SK-N-MC (cell line): ENCODE measurements at places on chromosomes 2 and 18.

DNA sequence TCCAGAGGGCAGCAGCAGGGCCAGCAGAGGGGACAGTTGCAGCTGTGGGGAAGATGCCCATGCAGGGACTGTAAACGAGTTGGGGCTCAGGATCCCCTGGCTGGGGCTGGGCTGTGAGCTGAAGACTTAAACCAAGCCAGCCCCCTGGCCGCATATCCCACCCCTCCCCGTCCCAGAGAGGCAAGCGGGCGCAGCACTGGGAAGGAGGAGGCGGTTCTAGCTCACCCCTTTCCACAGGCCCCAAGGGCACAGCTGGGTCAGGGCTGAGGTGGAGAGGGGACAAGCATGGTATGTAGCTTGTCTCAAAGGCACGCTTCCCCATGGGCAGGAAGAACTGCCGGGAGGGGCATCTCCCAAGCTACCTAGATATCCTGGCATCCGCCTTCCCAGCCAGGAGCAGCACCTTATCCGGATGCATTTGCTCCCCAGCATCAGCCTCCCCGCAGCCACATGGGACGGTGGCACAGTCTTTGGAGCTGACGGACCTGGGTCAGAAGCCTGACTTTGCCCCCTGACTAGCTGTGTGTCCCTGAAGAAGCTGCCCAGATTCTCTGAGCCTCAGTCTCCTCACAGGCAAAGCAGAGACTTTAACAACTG is 75.9 kb downstream of the TFCP2L1 start:
- DNase-seq: no peak

DNA sequence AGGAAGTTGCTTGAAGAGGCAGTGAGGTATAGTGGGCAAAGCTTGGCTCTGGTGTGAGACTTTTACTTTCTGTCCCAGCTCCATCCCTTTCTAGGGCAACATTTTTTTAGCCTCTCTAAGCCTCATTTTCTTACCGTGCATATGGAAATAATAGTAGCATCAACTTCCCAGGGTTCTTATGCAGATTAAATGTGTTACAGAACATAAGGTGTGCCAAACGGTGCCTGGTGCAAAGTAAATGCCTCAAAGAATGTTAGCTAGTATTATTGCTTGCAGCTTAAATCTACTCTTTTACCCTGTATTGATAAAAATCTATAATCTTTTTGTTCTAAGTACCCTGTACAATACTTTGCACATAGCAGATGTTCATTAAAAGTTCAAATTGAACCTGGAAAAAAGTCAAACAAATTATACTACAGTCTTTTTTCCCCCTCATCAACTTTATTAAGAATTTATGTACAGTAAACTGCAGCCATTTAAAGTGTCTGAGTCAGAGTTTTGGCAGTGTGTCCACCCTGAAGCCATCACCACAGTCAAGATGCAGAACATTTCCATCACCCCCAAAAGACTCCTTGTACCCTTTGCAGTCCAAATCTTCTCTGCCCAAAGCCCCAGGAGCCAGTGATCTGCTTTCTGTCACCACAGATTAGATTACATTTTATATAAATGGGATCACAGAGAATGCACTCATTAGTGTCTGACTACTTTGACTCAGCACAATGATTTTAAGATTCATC is 10.6 kb downstream of the MAPRE2 start:
- DNase-seq: no peak

DNA sequence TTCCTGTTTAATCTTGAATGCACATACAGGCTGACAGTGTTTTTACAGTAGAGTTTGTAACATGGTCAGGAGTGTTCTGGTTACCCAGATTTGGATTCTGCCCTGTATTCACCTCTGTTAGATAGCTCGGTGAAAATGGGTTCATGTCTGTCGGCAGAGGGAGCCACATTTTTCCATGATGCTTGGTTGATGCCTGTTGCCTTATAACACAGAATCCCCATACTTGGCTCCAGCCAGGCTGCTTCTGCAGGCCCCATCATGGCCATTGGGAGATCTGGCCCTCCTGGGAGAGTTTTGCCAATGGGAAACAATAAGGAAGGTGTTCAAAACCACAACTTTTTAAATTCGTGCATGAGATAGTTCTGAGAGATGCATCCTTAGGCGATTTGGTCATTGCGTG is 78.1 kb downstream of the WDSUB1 start:
- DNase-seq: no peak

DNA sequence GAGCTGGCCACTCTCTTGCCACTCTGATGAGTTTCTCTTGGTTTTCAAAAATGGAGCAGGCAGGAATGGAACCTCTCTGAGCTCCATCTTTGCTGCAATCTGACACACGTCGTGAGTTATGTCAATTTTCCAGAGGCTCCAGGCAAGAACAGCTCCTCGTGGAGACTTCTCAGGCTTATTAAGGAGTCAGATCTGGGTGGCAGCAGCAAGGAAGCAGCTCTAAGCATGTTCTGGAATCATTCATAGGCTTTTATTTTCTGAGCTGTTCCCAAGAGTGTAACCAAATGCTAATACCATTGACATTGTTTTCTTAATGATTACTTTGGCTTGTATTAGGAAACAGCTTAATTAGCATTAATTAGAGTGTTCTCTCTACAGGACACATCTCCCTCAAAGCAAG is 26.1 kb upstream of the PDIA6 start:
- no peak for DNase-seq

GRCh38 chr2:182031956-182032355 is 46.3 kb downstream of the PPP1R1C start:
- DNase-seq: no peak

DNA sequence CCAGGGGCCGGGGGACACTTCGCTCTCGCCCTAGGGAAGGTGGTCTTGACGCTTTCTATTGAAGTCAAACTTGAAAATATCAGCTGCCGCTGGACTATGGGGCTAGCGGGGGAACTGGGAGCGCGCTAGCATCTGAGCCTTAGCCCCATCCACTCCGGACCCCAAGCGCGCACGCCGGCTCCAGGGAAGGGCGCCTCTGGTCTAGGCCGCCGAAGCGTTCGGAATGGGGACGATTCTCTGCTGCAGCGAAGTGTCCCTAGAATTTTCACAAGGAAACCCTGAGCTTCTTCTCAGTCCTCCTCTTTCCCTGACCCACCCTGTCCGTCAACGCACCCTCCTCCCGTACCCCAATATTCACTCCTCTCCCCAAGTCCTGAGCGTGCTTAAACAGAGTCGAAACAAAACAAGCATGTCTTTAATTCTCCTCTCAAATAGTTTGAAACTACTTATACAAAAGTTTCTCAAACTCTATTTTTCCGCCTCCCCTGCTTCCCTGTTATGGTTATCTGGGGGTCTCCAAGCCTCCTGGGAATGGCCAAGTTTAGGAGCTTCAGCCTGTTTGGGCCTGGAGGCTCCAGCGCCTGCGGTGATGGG is 5.0 kb downstream of the RAX start:
- DNase-seq: no peak

GRCh38 chr18:48780201-48780912 is 170.4 kb downstream of the SMAD7 start:
- no peak for DNase-seq

DNA sequence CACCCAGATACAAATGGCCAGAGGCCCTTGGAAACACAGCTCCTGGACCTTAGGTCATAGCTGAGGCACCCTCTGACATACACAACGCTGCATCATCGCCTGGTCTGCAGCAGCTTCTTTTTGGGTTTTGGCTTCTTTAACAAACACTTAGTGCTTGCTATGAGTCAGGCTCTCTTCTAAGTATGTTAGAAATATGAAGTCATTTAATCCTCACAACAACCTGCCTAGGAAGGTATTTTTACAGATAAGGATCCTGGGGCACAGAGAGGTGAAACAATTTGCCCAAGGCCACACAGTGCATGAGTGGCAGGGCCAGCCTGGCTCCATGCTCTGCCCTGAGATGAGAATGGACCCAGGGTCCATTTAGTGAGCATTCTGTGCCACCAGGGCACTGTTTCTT is 96.6 kb downstream of the TMEM17 start:
- no peak for DNase-seq

DNA sequence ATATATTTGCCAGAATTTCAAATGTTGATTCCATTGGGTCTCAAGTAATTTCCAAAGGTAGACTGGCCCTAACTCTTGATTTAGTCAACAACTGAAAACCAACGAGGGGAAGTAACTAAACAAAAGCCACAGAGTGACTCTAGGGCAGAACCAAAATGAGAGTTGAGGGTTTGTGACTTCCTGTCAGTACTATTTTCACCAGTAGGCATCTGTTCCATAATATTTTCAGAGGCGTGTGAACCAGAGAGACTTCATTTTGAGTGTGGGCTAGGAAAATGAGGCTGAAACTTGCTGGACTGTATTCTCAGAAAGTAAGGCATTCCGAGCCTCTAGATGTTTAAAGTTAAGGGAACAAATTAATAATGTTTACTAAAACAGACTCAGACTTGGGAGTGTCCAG is 70.6 kb downstream of the GDF7 start:
- no peak for DNase-seq

- DNase-seq: no peak
Measured at GRCh38 chr2:238203973-238204683, 633 bp upstream of the ILKAP start.

DNA sequence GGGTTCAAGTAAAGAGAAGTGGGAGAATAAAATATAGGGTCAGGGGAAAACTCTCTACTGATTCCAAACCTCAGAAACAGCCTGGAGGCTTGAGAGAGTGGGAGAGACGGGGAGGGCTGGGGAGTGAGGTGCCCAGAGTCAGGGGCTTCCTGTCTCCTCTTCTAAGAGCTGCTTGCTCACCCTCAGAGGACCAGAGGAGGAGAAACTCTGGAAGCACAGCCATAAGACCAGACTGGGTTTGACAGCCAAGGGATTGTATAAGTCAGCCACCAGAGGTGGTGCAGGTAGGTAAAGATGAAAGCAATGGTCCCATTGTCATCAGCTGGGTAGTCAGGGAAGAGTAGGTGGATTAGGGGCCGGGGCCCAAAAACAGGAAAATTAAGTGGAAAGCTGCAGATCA is 259.4 kb downstream of the TNS1 start:
- no peak for DNase-seq

GRCh38 chr2:149451417-149452165 is 121.2 kb downstream of the LYPD6 start:
- DNase-seq: no peak

- DNase-seq: no peak
Measured at GRCh38 chr18:58205443-58206160, 161.6 kb downstream of the NEDD4L start.

GRCh38 chr2:228916416-228917090 is 354.5 kb downstream of the PID1 start:
- no peak for DNase-seq
